ENCODE measurements at places on chromosomes 7 and 10. TPM values are rescaled to one million over a fixed set of nuclear protein-coding genes. Genes with fewer than 3 reads are reported as not detected.

The EPC1 gene
- polyA plus RNA-seq = 41.7 TPM

The KLF14 gene
- polyA plus RNA-seq = 1.1 TPM

The ZNF212 gene
- polyA plus RNA-seq = 10.1 TPM

The ARPC1B gene
- 35.0 TPM for polyA plus RNA-seq

The MET gene
- polyA plus RNA-seq = 13.5 TPM

The PRSS37 gene
- polyA plus RNA-seq = not detected

The CALY gene
- not detected for polyA plus RNA-seq

The GBX1 gene
- polyA plus RNA-seq = 3.1 TPM

The PRF1 gene
- 0.82 TPM for polyA plus RNA-seq

The SFTPA1 gene
- polyA plus RNA-seq = not detected

The PTPN20 gene
- 0.56 TPM for polyA plus RNA-seq

The CPA4 gene
- polyA plus RNA-seq = 2.2 TPM

The FLNC gene
- polyA plus RNA-seq = 642 TPM

The PTPRZ1 gene
- polyA plus RNA-seq = 3.0 TPM

The EVX1 gene
- polyA plus RNA-seq = not detected

The KAT6B gene
- 17.2 TPM for polyA plus RNA-seq

The HPSE2 gene
- polyA plus RNA-seq = 0.25 TPM

The MRLN gene
- 175 TPM for polyA plus RNA-seq

The TRPV6 gene
- 0.09 TPM for polyA plus RNA-seq

The GPR15LG gene
- polyA plus RNA-seq = not detected

The DNAH11 gene
- polyA plus RNA-seq = 0.30 TPM

The IL2RA gene
- polyA plus RNA-seq = not detected

The LRRN3 gene
- 7.0 TPM for polyA plus RNA-seq

The ANKRD2 gene
- 48.1 TPM for polyA plus RNA-seq

The FBXW4 gene
- 48.3 TPM for polyA plus RNA-seq

The CYP26C1 gene
- polyA plus RNA-seq = not detected

The UTF1 gene
- not detected for polyA plus RNA-seq

The UPK3B gene
- 0.22 TPM for polyA plus RNA-seq

The FAM241B gene
- 0.39 TPM for polyA plus RNA-seq

The TIMM23 gene
- polyA plus RNA-seq = 54.8 TPM

The AUTS2 gene
- 80.7 TPM for polyA plus RNA-seq

The STRIP2 gene
- polyA plus RNA-seq = 9.2 TPM

The ZFYVE27 gene
- polyA plus RNA-seq = 13.0 TPM
